ENCODE measurements at places on chromosomes 12 and 14. TPM values are rescaled to one million over a fixed set of nuclear protein-coding genes. Genes with fewer than 3 reads are reported as not detected.

DNA sequence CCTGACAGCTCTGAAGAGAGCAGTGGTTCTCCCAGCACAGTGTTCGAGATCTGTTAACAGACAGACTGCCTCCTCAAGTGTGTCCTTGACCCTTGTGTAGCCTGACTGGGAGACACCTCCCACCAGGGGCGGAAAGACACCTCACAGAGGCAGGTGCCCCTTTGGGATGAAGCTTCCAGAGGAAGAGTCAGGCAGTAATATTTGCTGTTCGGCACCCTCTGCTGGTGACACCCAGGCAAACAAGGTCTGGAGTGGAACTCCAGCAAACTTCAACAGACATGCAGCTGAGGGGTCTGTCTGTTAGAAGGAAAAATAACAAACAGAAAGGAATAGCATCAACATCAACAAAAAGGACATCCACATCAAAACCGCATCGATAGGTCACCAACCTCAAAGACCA is 21.6 kb upstream of the ABCC9 start:
- DNase-seq, result no peak

DNA sequence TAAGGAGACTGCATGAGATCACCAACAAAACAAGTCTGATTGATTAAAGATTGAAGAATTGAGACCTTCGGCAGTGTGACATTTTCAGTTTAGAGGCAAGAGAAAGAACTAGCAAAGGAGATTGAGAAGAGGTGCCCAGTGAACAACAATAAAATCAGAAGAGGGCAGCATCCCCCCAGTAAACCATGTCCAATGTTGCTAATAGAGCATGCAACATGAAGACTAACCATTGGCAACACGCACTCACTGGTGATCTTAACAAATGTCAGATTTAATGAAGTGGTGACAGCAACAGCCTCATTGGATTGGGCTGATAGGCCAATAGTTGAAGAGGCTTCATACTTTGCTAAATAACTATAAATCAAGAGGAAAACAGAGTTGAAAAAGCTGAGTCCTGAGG is 20.7 kb upstream of the TAS2R14 start:
- no peak for DNase-seq

DNA sequence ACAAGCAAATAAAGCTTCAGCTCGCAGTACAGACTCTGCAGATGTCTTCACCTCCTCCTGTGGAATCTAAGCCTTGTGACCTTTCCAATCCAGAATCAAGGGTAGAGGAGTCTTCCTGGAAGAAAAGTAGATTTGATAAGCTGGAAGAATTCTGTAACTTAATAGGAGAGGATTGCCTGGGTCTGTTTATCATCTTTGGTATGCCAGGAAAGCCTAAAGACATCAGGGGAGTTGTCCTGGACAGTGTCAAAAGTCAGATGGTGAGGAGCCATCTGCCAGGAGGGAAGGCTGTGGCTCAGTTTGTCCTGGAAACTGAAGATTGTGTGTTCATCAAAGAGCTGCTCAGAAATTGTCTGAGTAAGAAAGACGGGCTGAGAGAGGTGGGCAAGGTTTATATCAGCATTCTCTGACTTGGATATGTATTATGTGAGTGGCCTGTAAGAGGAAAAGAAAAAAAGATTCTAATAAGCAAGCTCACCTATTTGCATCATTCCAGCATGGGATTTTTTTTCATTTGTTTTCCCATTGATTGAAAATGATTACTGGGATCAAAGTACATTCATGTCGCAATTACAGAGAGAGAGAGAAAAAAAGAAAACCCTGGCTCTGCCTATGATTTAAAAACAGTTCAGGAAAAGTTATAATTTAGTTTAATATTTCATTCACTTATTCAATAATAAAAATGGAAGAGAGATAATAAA is 767 bp downstream of the REP15 start:
- no peak for DNase-seq

DNA sequence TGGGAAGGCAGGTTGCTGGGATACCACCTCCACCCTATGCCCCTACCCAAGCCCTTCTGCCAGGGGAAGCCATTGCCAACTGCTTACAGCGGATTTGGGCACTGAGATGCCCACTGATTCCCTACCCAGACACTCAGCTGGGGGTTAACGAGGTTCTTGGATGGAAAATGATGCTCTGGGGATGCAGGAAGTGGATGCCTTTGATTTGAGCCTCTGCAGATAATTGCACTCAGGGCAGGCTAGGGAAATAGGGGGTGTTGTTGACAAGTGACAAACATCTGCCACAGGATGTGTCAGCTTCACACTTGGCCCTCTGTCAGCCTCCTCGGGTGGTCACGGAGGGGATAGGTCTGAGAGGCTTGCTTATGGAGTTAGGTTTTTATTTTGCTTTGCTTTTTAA is 57.4 kb downstream of the RPH3A start:
- no peak for DNase-seq

GRCh38 chr12:94831081-94831751 is 172.3 kb downstream of the NDUFA12 start:
- DNase-seq, result no peak

Gene KRT74
- not detected for total RNA-seq

Gene OASL
- 0.28 TPM for total RNA-seq

Gene SLC25A3
- 716 TPM for total RNA-seq

Gene KLRD1
- total RNA-seq, result 0.16 TPM

Gene CLEC4C
- 0.50 TPM for total RNA-seq

Measured in WTC11 (cell line).